ENCODE measurements at places on chromosomes 4 and X. TPM values are rescaled to one million over a fixed set of nuclear protein-coding genes. Genes with fewer than 3 reads are reported as not detected.

DNA sequence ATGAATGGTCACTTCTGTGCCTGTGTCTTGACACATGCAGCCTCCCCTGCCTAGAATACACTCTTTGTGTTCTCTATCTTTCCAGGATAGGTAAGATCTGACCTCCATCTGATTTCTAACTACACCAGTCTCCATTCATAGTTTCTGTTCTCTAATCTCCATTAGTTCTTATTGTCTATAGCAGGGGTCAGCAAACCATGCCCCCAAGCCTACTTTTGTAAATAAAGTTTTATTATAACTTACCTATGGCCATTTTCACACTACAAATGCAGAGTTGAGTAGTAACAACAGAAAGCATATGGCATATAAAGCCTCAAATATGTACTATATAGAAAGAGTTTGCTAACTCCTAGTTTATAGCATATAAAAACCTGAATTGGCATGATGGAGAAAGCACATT is 37.6 kb upstream of the H2AZ1 start:
- H3K36me3 ChIP-seq = no peaks in the 10 kb centered on the region
- no peaks in the 10 kb centered on the region for H3K4me1 ChIP-seq

GRCh38 chrX:49192722-49193328 is 6.7 kb upstream of the PRICKLE3 start:
- no peaks in the 10 kb centered on the region for H3K36me3 ChIP-seq
- no peaks in the 10 kb centered on the region for H3K27me3 ChIP-seq
- no peak overlapping the region for H3K27ac ChIP-seq

GRCh38 chrX:47637546-47638195 is 7.9 kb upstream of the CFP start:
- DNase-seq = no peak
- H3K27ac ChIP-seq = no peak overlapping the region
- H3K36me3 ChIP-seq = no peaks in the 10 kb centered on the region
- H3K4me1 ChIP-seq = no peaks in the 10 kb centered on the region
- H3K4me3 ChIP-seq = no peak overlapping the region

DNA sequence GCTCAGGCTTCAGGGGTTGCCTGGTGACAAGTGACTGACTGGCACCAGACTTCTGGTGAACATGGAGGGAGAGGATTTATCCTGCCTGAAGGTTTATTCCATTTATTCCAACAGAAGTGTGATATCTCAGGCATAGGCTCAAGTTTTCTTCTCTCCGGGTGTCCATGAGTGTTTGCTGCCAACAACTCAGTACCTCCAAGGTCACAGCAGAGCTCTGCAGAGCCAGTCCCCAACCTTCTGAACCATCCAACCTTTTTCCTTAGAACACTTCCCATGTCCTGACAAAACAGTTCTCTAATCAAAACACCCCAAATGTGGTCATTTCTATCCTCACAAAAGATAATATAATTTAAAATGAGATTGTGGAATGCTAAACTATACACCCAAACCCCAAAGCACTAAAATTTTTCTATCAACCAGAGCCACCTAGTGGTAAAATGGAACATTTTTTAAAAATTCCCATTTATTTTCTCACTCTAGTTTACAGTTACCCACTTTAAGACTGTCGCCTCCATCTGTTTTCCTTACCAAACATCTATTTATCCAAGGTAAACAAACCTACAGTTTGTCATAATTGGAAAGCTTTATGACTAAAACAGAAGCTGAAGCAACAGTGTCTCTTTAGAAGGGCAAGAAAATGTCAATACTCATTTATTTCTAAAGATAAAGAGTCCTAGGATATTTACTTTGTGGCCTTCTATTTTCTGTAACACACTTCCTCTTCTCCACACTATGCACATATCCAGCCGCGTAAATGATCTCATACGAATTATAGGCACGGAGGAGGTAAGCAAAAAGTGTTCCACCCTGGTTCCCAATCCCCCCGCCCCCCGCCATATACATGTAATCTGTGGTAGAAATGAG is 39.5 kb downstream of the TMEM154 start:
- peaks cover 40% of the 10 kb centered on the region for H3K4me1 ChIP-seq
- no peaks in the 10 kb centered on the region for H3K27me3 ChIP-seq
- no peak overlapping the region for H3K4me3 ChIP-seq
- no peaks in the 10 kb centered on the region for H3K36me3 ChIP-seq

DNA sequence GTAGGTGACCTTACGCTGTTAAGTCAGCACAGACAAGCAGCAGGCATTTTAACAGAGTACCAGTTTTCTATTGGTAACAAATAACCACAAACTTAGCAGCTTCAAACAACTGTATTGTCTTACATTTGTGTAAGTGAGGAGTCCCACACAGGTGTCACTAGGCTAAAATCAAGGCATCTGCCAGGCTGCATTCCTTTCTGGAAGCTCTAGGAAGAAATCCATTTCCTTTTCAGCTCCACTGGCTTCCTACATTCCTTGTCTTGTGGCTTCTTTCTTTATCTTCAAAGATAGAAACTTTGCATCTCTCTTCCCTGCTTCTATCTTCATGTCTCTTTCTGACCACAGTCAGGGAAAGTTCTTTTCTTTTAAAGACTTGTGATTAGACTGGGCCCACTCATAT is 139.9 kb downstream of the TMEM144 start:
- no peaks in the 10 kb centered on the region for H3K27me3 ChIP-seq
- DNase-seq = no peak
- H3K36me3 ChIP-seq = no peaks in the 10 kb centered on the region
- no peak overlapping the region for H3K27ac ChIP-seq
- no peak overlapping the region for H3K4me3 ChIP-seq

- no peak overlapping the region for H3K4me3 ChIP-seq
- H3K27ac ChIP-seq = no peak overlapping the region
- H3K36me3 ChIP-seq = no peaks in the 10 kb centered on the region
Measured at GRCh38 chr4:111982089-111982488, 163.2 kb upstream of the FAM241A start.

- no peaks in the 10 kb centered on the region for H3K27me3 ChIP-seq
- H3K4me1 ChIP-seq = no peaks in the 10 kb centered on the region
- H3K36me3 ChIP-seq = no peaks in the 10 kb centered on the region
- no peak overlapping the region for H3K27ac ChIP-seq
Measured at GRCh38 chr4:43471950-43472349, 579.4 kb downstream of the GRXCR1 start.

- H3K27me3 ChIP-seq = peaks cover 8% of the 10 kb centered on the region
- no peaks in the 10 kb centered on the region for H3K36me3 ChIP-seq
- no peak for DNase-seq
- H3K4me1 ChIP-seq = no peaks in the 10 kb centered on the region
Measured at GRCh38 chr4:15920723-15921591, 17.6 kb downstream of the FGFBP1 start.

GRCh38 chrX:110226931-110227330 is 91.0 kb downstream of the AMMECR1 start:
- no peak for DNase-seq
- H3K4me3 ChIP-seq = no peak overlapping the region
- no peaks in the 10 kb centered on the region for H3K36me3 ChIP-seq
- no peak overlapping the region for H3K27ac ChIP-seq

GRCh38 chr4:37603070-37603468 is 83.1 kb downstream of the RELL1 start:
- H3K27me3 ChIP-seq = no peaks in the 10 kb centered on the region
- H3K27ac ChIP-seq = no peak overlapping the region
- no peak overlapping the region for H3K4me3 ChIP-seq
- H3K4me1 ChIP-seq = peaks cover 47% of the 10 kb centered on the region
- H3K36me3 ChIP-seq = no peaks in the 10 kb centered on the region
- DNase-seq = peak; percentile 55

- H3K4me1 ChIP-seq = peaks cover under 1% of the 10 kb centered on the region
- DNase-seq = no peak
- no peaks in the 10 kb centered on the region for H3K27me3 ChIP-seq
- H3K27ac ChIP-seq = no peak overlapping the region
- no peak overlapping the region for H3K4me3 ChIP-seq
Measured at GRCh38 chrX:9957743-9958142, 9.4 kb upstream of the CLDN34 start.

DNA sequence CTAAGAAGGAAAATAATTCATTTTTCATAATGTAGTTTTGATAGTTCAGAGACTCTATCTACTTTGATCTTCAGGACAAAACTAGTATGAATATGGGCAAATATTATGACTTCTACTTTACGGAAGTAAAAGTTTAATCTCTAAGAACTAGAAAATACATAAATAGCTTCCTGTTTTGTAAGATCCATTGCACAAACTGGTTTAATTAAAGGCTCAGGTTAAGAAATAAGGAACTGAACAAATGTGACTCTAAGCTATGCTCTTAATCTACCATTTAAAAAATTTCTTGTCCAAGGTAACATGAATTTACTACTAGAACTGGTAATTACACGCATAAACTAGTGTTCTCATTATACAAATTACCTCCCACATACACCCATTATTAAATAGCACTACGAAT is 360.6 kb downstream of the INPP4B start:
- H3K36me3 ChIP-seq = no peaks in the 10 kb centered on the region
- H3K27me3 ChIP-seq = no peaks in the 10 kb centered on the region
- H3K27ac ChIP-seq = no peak overlapping the region
- DNase-seq = no peak

GRCh38 chr4:63788271-63788670 is 621.0 kb downstream of the TECRL start:
- no peak overlapping the region for H3K4me3 ChIP-seq
- no peaks in the 10 kb centered on the region for H3K4me1 ChIP-seq
- H3K27me3 ChIP-seq = no peaks in the 10 kb centered on the region
- no peak for DNase-seq

- H3K27ac ChIP-seq = no peak overlapping the region
- DNase-seq = no peak
- H3K27me3 ChIP-seq = no peaks in the 10 kb centered on the region
- no peaks in the 10 kb centered on the region for H3K36me3 ChIP-seq
Measured at GRCh38 chrX:136728393-136728792, 52.3 kb downstream of the ARHGEF6 start.

DNA sequence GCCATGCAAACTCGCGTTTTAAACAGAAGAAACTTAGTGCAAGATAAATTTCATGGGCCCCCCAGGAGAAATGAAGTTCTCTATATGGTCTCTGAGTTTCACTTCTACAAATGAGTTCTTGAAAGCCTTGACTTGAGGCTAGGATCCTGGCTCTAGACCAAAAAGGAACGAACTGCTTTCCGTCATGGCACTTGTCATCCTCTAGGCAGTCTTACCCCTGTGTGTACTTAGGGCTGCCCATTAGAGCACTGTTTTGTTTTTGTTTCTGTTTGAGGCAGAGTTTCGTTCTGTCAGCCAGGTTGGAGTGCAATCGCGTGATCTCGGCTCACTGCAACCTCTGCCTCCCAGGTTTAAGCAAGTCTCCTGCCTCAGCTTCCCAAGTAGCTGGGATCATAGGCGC is 29.0 kb downstream of the RNF4 start:
- H3K27me3 ChIP-seq = no peaks in the 10 kb centered on the region
- H3K36me3 ChIP-seq = peaks cover 66% of the 10 kb centered on the region
- H3K4me1 ChIP-seq = peaks cover 14% of the 10 kb centered on the region
- H3K4me3 ChIP-seq = no peak overlapping the region
- H3K27ac ChIP-seq = no peak overlapping the region

DNA sequence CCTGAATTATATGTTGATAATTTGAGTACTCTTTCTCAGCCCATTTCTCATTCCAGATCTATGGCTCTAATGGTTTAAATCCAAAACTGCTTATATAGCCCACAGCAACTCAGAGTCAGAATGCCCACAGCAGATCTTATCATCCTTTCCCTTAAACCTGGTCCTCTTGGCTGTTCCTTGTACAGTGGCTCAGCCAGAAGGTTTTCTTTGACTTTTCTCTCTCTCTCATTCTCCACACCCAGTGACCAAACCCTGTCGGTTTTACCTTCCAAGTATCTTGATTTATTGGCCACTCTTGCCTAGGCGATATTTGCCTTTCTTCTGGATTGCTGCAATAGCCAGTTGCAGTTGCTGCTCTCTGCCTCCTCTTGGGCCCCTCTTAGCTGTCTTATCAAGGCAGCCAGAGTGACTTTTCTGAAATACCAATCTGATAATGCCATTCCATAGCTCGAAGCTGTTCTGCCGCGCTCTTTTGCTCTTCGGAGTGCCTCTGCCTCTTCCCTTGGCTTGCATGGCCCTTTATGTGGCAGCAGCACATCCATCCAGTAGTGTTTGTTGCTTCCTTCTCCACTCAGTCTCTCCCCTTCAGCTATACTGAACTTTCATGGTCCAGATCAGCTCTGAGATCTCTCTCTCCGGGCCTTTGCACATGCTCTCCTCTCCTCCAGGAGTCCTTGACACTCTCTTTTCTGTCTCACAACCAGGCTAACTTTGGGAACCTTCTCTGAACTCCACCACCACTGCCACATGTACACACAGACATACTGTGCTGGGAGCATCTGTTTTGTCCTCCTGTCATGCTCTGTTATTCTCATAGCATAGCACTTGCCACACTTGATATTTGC is 11.8 kb downstream of the GAB1 start:
- peaks cover 15% of the 10 kb centered on the region for H3K4me1 ChIP-seq
- H3K27ac ChIP-seq = no peak overlapping the region
- H3K27me3 ChIP-seq = no peaks in the 10 kb centered on the region
- DNase-seq = no peak

GRCh38 chrX:25523574-25524540 is 508.1 kb upstream of the ARX start:
- no peaks in the 10 kb centered on the region for H3K27me3 ChIP-seq
- H3K4me1 ChIP-seq = peaks cover 21% of the 10 kb centered on the region
- DNase-seq = peak; percentile 82
- H3K27ac ChIP-seq = no peak overlapping the region
- H3K36me3 ChIP-seq = no peaks in the 10 kb centered on the region

GRCh38 chr4:119540249-119540648 is 88.4 kb downstream of the PDE5A start:
- H3K4me1 ChIP-seq = peaks cover 19% of the 10 kb centered on the region
- H3K27me3 ChIP-seq = no peaks in the 10 kb centered on the region
- no peaks in the 10 kb centered on the region for H3K36me3 ChIP-seq
- H3K4me3 ChIP-seq = no peak overlapping the region

GRCh38 chr4:6114181-6114580 is 86.2 kb downstream of the JAKMIP1 start:
- H3K27me3 ChIP-seq = peaks cover 4% of the 10 kb centered on the region
- no peak overlapping the region for H3K4me3 ChIP-seq
- DNase-seq = no peak

Gene ETDA
- not detected for total RNA-seq

Gene RHOH
- total RNA-seq = not detected

Gene PCDH7
- not detected for total RNA-seq

Gene PCSK1N
- 5.1 TPM for total RNA-seq

Gene SERPINA7
- 315 TPM for total RNA-seq

Gene RNF128
- 9.7 TPM for total RNA-seq

Gene DTHD1
- not detected for total RNA-seq

Gene SLITRK4
- not detected for total RNA-seq

Data from HepG2 (cell line).